ENCODE measurements at places on chromosomes 5 and 9.

- DNase-seq: no peak
Measured at GRCh38 chr9:137143459-137143858, 4.5 kb downstream of the GRIN1 start.

GRCh38 chr9:109336409-109336808 is 15.6 kb upstream of the EPB41L4B start:
- no peak for DNase-seq

DNA sequence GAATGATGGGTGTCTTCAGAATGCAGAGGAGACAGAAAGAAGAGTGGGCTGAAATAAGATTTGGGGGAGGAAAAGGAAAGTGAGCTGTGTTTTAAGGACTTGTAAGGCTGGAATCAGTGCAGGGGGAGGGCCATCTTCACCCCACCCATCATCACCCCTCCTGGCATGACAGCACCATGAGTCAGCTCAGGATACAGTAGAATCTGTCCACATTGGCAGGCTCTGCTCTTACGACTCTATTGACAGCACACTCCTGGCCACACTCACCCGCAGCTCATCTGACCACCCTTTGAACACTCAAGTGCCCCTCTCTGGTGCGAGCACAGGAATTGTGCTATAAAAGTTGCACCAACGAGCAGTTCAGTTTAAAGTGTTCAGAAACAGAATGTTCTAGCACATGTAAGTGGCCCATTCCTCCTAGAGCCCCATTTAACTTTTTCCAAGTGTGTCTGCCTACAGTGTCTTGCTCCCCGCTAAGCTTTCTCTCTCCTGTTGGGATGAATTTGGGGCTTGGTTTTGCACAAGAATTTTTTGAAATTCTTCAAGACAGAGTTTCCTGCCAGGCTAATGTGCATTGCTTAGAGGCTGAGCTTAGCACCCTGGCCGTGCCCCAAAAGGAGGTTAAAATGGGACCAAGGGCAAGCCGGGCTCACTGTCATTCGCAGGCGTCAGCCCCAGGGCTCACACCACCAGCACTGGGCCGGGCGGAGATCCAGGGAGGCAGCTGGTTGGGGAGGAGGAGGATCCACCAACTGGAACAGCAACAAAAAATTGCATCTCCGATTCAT is 12.0 kb downstream of the ADRA1B start:
- no peak for DNase-seq

DNA sequence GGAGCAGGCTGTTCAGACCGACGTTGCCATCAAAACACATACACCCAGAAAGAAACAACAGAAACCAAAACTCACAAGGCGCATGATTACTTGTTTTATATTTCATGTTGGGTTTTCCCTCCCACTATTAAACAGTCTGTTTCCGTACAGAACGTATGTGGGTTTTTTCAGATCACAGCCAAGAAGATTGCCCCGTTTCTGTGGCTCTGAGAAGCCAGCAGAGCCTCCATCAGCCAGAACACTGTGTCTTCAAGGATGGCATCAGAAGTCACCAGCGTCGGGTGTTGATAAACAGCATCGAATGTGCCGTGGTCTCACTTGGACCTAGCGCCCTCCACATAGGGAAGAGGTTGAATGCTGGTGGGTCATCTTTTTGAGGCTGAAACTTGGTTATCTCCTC is 42.8 kb downstream of the FAM78A start:
- DNase-seq: no peak

DNA sequence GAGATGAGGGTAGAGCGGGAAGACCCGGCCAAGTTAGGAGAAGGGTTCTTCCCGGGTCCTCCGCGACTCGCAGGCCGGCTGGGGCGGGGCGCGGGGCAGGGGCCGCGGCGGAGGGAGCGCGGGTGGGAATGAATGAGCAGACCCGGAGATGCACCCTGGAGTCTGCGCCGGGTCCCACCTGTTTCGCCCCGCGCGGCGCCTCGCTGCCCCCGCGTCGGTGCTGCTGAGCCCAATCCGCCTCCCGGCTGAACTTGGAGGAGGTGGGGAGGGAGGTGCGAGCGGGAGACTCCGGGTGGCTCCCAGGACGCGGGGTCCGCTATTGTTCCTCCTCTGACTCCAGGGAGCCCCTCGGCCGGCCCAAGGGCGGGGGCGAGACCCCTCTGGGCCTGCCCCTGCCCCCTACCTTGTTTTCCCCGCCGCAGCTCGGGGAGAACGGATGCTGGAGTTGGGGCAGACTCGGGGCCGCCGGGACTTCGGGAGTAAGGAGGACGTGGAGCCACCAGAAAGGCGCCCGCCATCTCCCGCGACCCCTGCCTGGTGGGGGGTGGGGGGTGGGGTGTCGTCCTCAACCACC is 659 bp downstream of the RAI14 start:
- DNase-seq: no peak

DNA sequence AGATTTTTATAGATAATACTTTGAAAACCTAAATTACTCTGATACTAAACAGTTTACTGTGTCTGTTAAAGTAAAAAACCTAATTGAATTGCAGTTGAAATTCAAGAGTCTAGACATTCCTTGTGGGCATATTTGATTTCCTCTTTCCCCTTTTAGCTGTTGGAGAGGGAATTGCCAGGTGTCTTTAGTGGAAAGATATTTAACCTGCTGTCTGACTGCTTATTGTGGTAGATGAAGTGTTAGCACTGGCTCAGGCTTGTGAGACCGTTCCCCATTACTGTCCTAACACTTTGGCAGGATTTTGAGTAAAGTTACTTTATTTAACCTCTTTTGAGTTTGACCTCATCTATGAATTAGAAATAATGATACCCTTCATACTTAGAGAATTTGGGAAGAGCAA is 16.4 kb downstream of the MAP3K1 start:
- DNase-seq: no peak

GRCh38 chr5:79191457-79191856 is 44.5 kb upstream of the JMY start:
- no peak for DNase-seq

GRCh38 chr5:174086751-174087150 is 41.2 kb downstream of the NSG2 start:
- DNase-seq: no peak

DNA sequence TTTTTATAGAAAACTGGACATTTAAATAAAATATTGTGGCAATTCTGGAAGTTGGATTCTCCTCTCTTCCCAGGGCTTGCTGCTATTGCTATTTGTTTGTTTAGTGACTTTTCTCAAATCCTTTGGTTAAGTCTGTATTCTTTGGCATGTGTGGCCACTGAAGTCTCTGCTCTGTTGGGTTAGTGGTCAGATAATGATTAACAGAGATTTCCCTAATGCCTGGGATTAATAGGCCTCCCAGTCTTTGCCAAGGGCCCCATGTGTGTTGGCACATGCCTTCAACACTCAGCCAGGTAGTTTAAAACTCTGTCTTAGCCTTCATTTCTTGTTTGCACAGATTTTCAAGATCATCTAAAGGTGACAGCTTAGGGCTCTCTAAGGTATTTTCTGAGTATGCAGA is 92.8 kb upstream of the EPB41L4A start:
- no peak for DNase-seq

GRCh38 chr9:109022873-109023272 is 9.6 kb upstream of the CTNNAL1 start:
- DNase-seq: no peak

- no peak for DNase-seq
Measured at GRCh38 chr9:130209422-130209821, 37.2 kb downstream of the NCS1 start.

- DNase-seq: no peak
Measured at GRCh38 chr5:174535669-174536068, 188.7 kb upstream of the MSX2 start.

DNA sequence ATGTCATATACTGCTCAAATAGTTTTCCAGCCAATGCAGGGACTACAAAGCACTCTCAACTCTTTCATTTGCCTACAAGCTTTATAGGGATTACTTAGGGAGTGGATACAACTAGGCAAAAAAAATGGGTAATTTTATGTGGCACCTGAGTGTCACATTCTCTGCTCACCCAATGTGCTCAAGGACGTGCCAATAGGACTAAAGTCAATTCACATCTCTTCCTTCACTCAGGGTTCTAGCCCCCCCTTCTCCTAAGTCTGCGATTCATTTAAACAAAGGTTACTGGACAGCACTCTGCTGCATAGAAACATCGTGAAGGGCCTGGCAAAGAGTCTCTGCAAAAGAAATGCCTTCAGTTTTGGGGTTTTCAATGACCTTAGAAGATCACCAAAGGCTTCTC is 142.3 kb downstream of the TSSK1B start:
- no peak for DNase-seq

DNA sequence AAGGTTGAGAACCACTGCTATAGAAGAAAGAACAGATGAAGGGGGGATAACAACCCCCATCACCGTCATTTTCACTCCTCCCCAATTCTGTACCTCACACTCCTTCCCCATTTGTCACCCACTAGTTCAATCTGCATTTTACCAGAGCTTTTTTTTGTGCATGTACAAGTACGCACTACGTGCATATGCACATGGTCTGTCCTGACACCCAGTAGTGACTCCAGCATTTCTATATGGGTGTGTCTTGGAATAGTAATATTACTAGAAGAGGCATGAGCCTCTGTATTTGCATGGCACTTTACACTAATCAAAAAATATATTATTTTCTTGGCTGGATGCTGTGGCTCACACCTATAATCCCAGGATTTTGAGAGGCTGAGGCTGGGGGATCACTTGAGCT is 38.7 kb downstream of the NIM1K start:
- no peak for DNase-seq

DNA sequence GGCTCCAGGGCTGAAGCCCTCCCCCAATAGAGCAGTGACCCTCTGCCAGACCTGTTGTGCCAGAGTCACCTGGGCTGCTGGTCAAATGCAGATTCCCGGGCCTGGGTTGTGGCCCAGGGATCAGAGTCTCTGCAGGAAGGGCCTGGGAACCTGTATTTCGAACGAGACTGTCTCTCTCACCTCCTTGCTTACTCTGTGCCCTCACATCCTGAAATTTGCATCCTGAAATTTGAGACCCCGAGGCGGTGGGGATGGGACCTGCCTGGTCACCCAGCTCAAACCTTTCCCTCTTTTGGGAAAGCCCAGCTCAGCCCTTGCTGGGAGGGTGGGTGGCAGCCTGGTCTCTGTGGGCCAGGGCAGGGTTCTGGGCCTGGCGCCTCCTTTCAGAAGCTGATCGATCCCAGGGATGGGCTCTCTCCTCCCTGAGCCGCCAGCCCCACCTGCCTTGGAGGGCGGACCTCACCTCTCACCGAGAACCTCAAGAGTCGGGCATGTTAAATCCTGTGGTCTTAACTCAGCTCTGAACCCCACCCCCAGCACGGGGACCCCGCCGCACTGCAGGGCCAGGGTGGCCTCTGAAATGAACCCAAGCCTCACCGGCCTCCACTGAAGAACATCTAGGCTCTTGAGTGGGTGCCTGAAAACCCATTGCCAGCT is 44.0 kb upstream of the IER5L start:
- DNase-seq: no peak

DNA sequence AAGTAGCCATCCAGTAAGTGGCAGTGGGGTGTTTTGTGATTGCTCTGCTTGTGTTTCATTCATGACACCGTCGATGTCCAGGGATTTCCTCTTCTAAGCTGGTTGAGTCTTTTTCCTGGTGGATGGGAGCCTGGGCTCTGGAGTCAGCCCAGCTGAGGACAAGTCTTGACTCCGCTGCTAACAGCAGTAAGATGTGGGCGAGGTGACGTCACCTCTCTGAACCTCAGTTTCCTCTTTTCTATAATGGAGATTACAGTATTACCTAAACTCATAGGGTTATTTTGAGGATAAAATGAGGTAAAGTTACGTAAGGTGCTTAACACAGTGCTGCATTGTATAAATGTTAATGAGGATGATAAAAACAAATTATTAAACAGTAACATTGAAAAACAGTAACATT is 21.3 kb downstream of the FGF1 start:
- DNase-seq: no peak

DNA sequence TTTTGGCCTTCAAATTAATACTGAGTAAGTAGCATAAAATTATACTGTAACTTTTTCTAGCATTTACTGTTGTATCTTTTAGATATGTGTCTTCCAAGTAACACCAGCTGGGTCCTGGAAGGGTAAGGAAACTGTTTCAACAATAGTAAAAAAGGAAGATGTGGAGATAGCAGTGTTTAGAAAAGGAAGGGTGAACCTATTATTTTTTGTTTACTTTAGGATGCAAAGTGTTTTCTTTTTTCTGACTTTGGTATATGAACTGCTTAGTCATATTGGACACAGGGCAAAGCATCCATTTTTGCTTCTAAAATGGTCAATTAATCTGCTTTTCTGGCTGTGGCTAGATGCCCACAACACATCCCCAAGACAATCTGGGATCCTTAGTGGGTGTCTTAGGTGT is 5.3 kb downstream of the PKD2L2 start:
- DNase-seq: no peak
